Stimulated activated CD4-positive, alpha-beta T cell treated with anti-CD3 and anti-CD28 coated beads, Interleukin-1b, Interleukin-23, amount 100 ng/mL, for 24 hours (primary cell): ENCODE measurements at places on chromosomes 2 and 18.
A peak's percentile ranks its signal among the peaks of the same experiment; 100 is the strongest.

- no peak for DNase-seq
Measured at GRCh38 chr18:48017635-48018034, 87.2 kb upstream of the SMAD2 start.

GRCh38 chr2:150133623-150134022, 353.8 kb downstream of the RND3 start:
- no peak for DNase-seq

GRCh38 chr18:32974421-32975162, 201.8 kb upstream of the KLHL14 start:
- DNase-seq = no peak

- no peak for DNase-seq
Measured at GRCh38 chr2:119064567-119064966, 94.0 kb downstream of the C1QL2 start.

DNA sequence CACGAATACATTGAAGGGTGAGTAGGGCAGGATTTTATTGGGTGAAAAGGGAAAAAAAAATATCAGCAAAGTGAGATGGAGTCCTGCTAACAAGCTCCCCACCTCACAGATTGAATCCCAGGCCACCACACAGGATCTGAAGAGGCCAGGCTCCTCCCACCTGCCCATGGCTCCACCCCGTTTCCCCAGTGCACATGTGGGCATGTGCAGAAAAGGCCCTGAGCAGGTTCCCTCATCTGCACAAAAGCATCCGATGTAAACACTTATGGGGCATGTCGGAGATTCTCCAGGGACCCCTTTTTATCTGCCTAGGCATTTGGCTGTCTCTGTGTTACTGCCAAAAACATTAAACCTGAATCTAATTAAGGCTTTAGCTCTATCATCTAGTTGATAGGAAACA, 35.2 kb downstream of the SKA1 start:
- no peak for DNase-seq

- no peak for DNase-seq
Measured at GRCh38 chr2:36393738-36394256, 38.2 kb downstream of the CRIM1 start.

GRCh38 chr2:230751062-230751461, 38.4 kb downstream of the CAB39 start:
- DNase-seq = no peak

DNA sequence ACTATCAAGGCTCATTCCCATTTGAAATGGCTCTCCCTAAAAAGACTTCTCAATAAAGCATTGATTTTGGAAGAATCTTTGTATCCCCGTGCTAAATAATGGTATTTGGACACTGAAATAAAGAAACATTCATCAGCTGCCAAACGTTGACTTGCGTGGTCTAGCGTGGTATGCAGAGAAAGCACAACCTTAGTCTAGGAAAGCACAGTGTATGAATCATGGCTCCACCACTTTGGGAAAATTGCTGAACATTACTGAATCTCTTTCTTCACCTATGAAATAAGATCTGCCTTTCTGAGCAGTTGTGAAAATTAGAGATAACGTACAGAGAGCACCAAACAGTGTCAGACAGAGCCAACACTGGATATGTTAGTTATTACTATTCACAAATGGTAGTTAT, 353.9 kb downstream of the SS18 start:
- no peak for DNase-seq

DNA sequence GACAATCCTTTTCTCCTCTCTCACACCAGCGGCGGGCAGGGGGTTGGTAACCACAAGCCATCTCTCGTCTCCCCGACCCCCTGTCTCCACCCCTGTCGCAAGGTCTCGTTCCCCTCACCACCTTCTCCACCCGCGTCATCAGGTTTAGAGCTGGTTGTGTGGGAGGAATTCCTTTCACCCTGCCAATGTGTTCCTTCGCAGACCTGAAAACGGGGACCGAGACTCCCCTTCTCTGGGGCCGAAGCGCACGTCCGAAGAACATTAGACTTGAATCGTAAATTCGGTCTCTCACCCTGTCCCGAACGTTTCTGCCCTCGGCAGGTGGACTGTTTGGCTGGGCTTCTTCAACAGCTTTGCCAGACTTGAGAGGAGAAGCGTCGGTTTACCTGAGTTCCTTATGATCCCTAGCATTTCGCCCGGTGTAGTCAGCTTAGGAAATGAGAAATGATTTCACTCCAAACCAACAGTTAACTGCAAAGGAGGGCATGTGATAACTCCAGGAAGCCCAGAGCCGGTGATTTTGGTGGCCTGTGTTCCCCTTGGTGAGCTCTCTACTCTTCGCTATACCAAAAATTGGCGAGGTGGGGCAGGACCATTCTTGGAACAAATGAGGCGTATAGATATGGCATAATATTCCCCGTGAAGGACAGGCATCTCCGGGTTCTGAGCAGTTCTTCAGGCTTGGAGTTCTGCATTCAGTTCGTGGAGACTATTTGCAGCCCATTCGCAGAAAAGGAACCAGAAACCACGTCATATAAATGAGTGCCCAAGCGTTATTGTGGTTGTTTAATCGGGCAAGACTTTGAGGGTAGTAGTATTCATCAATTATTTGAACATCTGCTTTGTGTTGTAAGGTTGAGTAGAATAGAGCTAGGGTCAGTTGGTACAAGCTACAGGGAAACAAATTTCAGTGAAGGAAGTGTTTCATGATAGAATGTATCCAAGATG, 694 bp downstream of the CFAP36 start:
- DNase-seq = peak; percentile 30

DNA sequence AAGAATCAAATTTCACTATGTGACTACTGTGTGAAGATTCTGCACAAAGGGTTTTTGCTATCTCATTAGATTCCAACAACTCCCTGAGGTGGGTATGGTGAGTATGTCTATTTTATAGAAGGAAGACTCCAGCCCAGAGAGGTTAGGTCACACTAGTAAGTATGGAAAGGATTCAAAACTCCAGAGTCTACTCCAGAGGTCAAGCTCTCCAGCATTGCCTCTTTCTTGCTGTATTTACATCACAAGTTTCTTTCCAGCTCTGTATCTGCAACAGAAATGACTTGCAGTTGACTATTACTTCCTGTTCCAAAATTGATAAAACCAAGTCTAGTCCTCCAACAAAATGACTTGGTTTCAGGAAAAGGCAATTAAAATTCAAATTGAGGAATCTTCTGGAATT, 2.1 kb downstream of the COL4A4 start:
- no peak for DNase-seq

GRCh38 chr2:43307046-43307445, 80.6 kb upstream of the ZFP36L2 start:
- DNase-seq = no peak

DNA sequence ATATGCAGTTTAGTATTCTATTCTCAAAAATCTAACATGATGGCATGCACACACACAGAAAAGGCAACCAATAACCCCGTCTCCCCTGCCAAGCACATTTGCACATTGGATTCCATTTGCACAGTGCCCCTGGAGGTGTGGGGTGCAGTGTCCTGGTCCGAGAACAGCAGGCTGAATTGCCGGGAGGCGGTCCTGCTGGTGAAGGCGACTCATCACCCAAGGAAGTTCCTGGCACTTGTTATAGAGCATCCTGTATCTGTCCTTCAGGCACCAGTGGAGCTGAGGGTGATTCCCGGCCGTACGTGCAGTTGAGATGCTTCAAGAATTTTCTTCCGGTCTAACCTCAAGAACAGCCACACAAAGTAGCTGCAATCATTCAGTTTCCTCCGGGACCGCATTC, 73.0 kb upstream of the RAB12 start:
- DNase-seq = no peak

- DNase-seq = no peak
Measured at GRCh38 chr2:2728635-2729034, 397.6 kb upstream of the MYT1L start.

DNA sequence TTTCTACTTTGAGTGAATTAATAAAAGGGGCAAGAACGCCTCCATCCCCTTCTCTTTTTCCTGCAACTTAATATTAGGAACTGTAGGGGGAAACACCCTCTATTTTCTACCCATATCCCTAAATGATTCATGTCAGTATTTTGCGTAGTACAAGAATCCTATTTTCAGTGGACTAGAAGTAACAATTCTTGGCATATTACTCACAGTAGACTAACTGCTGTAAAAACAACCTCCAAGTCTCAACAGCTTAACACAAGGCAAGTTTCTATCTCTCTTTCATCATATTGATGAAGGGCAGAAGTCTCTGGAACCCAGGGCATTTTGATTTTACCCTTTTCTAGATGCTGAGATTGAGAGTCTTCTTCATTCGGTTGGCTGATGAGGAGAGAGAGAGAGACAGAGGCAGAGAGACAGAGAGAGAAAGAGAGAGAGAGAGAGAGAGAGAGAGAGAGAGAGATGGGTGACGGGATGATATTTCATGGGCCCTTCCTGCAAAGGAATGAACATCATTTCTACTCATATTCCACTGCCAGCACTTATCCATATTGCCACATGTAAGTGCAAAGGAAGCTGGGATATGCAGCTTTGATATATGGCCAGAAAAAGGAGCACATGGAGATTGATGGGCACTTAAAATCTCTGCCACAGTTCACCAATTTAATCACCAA, 481.6 kb downstream of the LPIN1 start:
- DNase-seq = no peak

- no peak for DNase-seq
Measured at GRCh38 chr2:144669196-144669987, 149.5 kb upstream of the ZEB2 start.

DNA sequence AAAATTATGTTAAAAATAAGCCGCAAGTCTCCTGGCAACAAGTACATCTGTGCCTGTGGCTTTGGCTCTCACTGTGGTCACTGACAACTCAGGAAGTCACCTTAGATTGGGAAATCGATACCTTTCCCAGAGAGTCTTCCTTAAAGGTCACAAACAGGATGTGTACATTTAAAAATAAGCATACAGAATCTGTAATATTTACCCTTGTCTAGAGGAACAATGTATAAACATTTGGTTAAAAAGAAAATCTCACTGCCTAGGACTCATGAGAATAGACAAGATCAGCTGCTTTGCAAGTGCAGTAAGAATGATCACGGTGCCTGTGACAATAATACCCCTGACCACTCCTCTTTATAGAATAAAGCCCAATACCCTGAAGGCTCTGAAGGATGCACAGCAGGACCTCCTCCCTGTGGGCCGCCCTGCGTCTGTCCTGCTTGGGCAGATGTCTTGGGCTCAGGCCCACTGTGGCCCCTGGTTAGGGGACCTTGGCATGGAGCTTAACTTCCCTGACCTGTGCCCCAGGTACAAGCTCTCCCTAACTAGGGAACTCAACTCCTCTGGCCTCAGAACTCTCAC, 98.0 kb upstream of the MGAT4A start:
- DNase-seq = no peak

- peak; percentile 36 for DNase-seq
Measured at GRCh38 chr2:237581751-237582746, 8.5 kb downstream of the RAB17 start.

DNA sequence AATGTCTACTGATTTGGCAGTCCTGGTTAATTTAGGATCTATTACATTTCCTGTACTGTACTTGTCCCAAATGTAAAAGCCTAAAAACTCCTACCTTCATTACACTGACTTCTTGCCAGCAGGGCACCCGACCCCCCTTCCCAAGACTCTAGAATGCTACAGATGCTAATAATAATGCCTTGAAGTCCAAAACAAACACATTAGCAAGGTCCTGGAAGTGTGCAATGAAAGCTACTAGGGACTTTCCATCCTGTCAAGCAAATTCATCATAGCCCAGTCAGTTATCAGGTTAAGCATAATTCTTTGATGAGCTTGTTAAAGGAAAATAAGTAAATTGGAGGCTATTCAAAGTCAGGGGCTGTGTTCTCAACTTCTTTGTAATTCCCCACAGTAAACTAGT, 115.3 kb upstream of the RBBP8 start:
- no peak for DNase-seq

DNA sequence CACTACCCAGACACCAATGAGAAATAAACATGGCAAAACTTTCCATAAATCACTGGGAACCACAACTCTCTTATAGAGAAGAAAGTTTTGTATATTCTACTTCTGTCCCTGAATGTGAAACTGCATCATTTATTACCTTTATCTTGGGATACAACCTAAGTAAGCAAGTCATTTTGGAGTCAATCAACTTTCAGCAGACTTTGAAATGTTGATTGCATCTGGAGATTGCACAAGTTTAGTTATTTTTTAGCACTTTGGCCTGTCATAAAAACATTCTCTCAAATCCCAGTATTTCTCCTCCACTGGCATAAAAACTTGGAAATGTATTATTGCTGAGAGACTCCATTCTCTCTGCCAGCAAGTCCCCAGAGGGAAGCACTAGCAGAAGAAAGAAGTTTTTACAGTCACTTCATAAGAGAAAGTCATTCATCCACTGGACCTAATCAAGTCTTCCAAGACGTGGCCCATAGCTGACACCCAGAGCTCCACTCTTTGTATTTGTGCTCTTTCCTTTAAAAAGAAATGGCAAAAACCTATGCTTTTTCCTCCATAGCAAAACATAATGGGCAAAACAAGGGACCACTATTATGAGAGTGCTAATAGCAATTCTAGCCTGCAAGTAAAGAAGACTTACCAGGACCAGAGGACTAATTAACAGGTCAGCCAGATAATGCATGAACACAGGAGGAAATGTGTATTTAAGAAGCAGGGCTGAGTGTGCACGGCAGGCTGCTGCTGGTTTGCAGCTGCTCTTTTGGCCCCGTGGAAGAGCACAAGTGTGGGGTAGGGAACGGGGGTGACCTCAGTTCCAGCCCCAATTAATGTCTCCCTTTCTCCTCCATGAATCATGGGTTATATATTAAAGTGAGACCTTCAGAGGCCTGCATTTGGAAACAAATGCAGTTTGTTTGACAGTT, 171.5 kb downstream of the INO80D start:
- no peak for DNase-seq

DNA sequence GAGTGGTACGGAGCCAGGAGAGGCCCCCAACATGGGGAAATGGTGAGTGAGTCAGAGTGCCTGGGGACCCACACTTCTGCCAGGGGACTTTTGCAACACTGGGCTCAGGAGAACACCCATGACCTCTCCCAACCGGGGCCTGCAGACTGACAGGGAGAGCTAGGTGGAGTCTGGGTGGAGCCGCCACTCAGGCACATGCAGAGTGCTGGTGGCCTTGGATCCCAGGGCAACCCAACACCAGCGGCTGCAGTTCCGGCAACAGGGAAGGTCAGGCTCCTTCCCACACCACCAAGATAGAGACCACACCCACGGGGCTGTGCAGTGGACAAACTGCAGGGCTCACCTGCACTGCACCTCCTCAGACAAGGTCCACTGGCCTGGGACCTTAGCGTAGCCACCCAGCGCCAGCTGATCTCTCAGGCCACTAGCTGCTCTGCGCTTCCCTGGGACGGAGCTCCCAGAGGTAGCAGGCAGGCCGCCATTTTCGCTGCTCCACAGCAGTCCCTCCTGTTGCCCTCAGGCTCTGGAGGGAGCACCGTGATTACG, 99.0 kb downstream of the EFEMP1 start:
- DNase-seq = no peak

GRCh38 chr2:39682066-39682692, 16.5 kb downstream of the TMEM178A start:
- DNase-seq = no peak

DNA sequence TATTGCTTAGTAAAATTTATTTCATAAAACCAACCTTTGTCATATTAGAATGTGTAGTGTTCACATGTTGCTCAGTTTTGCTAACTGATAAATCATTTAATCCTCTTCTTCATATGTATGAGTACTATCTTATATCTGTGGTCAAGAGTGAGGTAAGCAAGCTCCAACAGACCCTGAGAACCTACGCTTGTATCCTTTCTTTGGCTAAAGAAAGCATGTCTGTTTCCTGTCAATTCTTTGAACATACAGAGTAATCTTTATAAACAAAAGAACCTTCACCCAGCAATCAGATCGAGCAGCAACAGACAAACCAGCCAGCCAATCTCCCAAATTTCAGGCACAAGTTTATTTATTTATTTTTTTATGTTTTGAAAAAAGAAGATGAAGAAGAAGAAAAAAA, 6.4 kb downstream of the ADCYAP1 start:
- DNase-seq = no peak
